ENCODE measurements at places on chromosomes 3 and 15.

- no peak for DNase-seq
Observed at GRCh38 chr15:62512904-62513303, 347.8 kb upstream of the C2CD4B start.

DNA sequence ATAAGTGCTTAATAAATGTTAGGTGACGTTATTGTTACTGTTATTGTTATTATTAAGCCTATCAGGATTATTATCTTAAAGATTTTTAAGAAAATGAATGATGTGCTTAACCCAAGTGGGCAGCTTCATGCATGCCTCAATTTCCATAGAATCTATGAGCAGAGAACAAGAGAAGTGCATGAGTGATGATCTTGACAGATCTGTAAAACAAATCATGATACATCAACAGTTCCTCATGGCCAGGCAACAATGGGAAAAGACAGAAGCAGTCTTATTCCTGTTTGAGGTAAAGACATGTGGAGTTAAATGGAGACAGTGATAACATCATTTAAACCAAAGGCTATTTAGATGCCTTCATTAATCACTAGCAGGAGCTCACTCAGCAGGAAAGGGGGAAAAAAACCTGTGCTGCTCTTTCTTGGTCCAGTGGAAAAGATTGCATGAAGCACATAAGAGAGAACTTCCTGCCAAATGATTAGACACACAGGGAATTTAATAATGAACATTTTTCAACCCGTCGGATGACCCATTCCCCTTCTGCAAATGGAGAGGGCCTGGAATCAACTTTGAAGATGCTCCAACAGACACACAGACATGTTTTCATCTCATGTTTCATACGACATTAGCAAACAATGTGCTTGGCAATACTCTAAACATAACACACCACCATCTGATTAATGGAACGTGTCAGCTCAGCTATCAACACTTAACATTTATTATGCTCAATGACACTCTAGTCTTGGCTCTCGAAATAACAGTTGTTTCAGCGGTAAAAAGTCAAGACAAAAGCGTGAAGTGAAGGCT lies 212.2 kb upstream of the LRRN1 start:
- DNase-seq: no peak

- no peak for DNase-seq
Observed at GRCh38 chr3:64297563-64297962, 72.3 kb upstream of the PRICKLE2 start.

GRCh38 chr15:39125904-39126303 lies 455.0 kb upstream of the THBS1 start:
- DNase-seq: no peak

DNA sequence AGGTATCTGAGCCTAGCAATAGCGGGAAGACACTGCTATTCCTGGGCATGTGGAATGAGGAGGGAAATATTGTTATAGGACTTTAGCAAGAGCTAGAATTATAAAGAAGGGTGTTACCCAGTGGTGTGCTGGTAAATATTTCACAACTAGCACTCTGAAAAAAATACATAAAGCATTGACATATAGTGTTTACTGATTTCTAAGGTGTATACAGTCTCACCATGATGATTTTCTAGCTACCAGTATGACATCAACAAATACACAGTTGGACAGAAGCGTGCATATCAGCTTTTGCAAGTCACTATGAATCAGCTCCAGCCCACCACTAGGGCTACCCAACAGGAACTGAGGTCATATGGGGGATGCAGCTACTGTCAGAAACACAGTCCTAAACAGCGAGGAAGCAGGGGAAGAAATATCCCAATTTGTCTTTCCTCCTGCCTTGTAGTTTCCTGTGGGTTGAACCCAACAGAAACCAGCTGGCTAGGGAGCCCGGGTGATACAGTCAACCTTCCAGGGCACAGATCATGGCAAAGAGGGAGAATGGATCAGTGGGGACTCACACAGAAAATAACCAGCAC lies 39.6 kb downstream of the HGD start:
- no peak for DNase-seq

DNA sequence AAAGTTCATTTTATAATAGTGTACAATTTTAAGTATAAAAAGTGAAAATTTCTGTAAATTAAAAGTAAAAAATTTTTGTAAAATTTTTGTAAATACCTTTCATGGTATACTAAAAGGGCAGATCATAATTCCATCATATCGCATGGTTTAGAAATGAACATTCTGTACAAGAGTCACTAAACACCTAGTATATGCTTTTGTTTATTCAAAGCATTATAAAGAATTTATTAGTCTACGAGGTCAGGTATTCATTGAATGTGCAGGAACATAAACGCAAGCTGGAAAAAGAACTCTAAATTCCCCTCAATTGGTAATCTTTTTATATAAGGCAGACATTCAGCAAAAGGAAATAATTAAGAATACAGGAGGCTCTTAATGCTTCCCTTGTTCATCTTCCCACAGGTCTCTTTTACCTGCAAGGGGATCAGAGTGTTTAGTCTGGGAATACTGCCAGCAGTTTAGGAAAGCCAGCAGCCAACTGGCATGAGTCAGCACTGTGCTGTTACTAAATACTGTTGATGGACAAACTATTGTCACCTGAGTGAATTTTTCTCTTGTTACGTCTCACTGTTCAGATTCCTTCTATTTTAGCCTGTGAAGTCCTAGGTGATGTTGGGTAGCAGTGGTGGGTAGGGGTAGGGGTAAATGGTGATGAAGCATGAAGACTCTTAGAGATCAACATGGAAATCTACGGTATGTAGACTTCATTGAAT lies 70.1 kb downstream of the UQCC5 start:
- no peak for DNase-seq

- no peak for DNase-seq
Observed at GRCh38 chr3:159894386-159894785, 94.2 kb upstream of the IL12A start.

DNA sequence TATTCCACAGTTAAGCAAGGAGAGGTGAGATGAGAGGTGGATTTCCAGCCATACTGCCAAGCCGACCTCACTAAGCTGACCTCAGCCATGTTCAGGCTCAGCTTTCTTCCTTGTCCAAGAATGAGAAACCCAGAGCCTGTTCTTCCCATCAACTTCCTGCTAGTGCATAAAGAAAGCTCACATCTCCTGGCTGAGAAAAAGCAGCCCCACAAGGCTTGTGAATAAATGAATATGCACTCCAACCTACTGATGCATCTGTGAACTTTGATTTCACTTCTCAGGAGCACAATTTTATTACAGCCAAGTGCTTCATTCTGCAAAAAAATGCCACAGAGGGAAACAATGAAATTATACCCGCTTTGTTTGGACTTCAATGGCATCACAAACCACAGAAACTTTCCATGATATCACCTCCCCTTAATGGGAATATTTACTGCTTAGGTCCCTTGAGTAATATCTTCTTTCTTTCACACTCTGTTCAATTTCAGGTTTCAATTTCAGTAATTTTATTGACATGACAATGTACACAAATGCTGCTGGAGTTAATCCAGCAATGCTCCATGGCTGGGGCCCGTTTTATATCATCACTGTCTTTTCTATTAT lies 437.0 kb upstream of the PPP2R3A start:
- DNase-seq: no peak

DNA sequence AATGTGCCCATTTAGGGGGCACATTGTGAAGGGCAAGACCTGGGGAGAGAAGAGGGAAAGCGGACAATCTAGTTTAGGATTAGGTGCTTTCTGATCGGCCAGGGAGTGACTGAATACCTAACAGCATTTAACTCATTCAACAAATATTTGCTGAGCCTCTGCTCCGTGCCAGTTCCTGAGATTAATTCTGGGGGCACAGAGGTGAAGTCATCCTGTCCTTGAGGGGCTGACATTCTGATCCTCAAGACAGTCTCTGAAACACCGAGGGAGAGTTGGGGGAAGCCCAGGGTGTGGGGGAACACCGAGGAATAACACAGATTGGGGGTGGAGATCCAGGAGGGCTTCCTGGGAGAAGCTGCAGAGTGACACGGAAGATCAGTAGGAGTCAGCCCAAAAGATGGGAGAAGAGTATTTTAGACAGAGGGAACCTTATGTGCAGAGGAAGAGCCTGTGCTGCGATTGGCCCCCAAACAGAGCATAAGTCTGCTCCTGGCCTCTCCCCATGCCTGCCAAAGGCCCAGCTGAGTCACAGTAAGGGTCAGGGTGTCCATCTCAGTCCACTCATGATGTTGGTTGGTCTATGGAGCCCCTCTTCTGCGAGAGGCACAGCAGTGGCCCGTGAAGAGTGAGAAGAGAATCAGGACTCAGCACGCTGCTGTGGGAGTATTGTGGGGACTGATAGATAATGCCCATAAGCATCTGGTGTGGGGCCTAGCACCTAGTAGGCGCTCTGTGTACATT lies 60.2 kb downstream of the AMOTL2 start:
- DNase-seq: no peak

DNA sequence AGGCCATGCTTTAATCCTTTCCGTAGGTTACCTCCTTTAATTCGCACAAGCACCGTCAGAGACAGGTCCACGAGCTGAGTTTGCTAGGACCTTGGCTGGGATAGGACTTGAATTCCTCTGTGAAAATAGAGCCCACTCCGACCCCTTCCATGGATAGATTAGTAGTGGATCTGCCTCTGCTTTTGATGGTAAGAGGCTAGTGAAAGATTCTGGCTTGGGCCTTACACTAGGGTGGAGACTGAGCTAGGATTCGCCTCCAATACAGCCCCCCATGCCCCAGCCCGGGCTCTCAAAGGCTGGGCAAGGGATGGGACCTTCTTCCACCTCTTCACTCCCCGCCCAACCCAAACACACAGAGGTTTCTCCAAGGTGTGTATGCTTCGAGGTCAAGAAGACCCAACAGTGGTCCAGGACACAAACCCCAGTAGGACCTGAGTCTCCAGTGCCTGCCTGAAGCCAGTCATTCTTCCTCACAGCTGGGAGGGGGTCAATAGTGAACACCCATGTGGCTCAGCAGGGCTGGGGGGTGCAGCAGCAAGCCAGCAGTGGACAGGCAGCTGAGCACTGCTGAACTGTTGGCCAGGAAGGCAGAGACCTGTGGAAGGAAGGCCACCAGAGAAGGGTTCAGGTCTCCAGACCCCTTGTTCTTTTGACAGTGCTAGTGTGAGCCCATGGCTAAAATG lies 75.7 kb downstream of the SPSB4 start:
- DNase-seq: no peak

- DNase-seq: no peak
Observed at GRCh38 chr3:138684396-138684795, 75.8 kb downstream of the FAIM start.

DNA sequence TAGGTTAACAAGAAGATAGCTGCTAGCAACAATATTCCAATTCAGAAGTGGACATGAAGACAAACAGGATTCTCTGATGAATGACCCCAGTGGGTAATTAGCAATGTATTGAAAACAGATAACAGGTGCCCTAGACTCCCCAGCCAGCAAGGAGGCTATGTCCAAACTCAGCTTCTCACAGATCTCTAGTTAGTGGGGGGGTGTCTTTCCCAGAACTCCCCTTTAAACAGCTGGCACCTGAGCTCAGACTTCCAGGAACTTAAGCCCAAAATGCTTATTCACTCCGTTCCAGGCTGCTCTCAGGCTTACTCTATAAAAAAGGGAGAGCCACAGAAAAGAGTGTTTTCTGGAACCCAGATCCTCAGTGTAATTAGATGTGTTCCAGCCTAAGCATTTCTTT lies 423.0 kb upstream of the THBS1 start:
- no peak for DNase-seq

GRCh38 chr15:25796395-25796794 lies 66.7 kb downstream of the ATP10A start:
- DNase-seq: no peak

GRCh38 chr15:101464999-101465669 lies 24.4 kb downstream of the PCSK6 start:
- no peak for DNase-seq

DNA sequence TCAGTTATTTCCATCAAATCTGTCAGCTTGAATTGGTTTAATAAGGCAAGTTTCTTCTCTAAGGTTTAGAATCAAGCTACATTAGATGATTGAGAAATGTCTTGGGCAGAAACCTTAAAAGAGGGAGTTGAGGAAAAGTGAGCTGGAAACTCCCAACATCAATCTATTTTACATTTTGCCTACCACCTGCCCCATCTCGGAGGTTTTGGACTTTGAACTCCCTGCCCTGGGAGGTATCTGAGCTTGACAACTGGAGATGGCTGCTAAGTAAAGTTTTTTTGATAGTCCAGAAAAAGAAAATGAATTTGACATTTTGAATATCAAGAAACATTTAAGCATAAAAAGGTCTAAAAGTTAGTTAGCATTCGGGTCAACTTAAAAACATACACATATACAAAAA lies 234.2 kb downstream of the NFKBIZ start:
- DNase-seq: no peak

- no peak for DNase-seq
Observed at GRCh38 chr3:80215191-80215590, 447.4 kb upstream of the ROBO1 start.

GRCh38 chr15:89749054-89749453 lies 2.0 kb downstream of the MESP1 start:
- no peak for DNase-seq

- peak; percentile 96 for DNase-seq
Observed at GRCh38 chr3:63624941-63625560, 27.4 kb upstream of the SNTN start.

DNA sequence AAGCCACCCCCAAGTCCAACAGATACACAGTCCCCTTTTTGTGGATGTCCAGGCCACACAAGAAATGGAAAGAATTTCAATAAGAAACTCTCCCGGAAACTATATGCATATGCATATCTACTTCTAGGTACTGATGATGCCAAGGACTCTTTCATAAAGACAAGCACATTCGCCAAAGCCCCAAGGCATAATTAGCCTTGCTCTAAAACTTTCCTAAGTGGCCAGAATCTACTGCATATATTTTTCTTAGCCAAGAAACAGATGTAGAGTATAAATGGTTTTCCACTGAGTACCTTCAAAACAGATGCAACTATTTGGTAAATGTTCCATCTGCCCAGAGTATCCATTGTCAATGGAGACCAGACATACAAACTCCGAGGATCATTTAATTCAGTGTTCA lies 73.9 kb downstream of the MAGI1 start:
- no peak for DNase-seq

GRCh38 chr3:82157952-82158351 lies 396.5 kb upstream of the GBE1 start:
- peak; percentile 81 for DNase-seq

DNA sequence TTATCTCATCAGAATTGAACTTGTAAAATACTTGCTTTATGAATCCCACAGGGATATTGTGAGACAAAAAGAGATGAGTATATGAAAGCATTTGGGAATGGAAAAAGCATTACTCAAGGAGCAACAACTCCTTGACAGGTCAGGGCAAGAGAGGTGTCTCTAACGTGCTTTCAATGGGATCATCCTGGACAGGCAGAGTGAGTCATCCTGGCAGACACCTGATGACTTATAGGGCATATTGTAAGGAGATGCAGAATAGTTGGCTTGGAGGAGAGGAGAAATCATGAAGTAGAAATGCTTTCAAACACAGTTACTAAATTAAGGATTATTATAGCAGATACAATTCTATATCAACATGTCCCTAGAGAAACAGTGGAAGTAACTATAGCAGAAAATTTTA lies 71.9 kb upstream of the THSD4 start:
- no peak for DNase-seq

All from HS-27A (cell line).